ENCODE measurements at places on chromosomes 11 and 22. TPM values are rescaled to one million over a fixed set of nuclear protein-coding genes. Genes with fewer than 3 reads are reported as not detected.

DNA sequence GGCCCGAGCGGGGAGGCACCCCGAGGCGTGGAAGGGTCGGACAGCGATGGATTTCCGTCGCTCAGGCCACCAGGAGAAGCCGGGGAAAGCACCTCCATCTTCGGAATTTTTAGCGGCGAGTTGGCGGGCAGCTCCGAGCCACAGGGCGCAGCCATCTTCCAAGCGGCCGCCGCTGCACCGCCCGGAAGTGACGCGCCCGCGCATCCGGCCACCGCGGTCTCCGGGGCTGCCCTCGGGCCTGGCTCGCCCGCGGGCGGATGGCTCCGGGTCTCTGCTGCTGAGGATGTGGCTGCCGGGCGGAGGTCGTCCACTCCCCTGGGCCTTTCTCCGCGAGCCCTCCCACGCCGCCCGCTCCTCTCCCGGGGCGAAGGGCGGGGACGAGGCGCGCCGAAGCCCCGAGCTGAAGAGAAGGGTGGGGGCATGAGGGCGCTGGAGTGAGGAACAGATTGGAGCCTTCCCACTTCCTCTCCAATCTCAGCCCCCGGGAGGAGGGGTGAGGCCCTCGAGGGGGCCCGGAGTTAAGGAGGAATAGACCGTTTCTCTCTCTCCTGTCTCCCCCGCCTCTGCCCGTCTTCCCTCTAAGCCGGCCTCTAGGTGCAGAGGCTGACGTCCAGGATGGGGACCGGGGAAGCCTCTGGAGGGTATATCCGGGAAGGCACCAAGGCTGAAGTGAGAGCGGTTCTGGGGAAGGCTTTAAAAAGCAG, at the start of gene MSANTD2:
Gene MSANTD2 (minus strand): TSS at position 181 of the 704 bp plus-strand sequence. CDS start 26 bp downstream, at position 155.
- DNase-seq = peak; percentile 88

GRCh38 chr11:100240025-100240539, 447.0 kb upstream of the ARHGAP42 start:
- no peak for DNase-seq

GRCh38 chr11:87265132-87265531, 227.4 kb downstream of the TMEM135 start:
- DNase-seq = no peak

DNA sequence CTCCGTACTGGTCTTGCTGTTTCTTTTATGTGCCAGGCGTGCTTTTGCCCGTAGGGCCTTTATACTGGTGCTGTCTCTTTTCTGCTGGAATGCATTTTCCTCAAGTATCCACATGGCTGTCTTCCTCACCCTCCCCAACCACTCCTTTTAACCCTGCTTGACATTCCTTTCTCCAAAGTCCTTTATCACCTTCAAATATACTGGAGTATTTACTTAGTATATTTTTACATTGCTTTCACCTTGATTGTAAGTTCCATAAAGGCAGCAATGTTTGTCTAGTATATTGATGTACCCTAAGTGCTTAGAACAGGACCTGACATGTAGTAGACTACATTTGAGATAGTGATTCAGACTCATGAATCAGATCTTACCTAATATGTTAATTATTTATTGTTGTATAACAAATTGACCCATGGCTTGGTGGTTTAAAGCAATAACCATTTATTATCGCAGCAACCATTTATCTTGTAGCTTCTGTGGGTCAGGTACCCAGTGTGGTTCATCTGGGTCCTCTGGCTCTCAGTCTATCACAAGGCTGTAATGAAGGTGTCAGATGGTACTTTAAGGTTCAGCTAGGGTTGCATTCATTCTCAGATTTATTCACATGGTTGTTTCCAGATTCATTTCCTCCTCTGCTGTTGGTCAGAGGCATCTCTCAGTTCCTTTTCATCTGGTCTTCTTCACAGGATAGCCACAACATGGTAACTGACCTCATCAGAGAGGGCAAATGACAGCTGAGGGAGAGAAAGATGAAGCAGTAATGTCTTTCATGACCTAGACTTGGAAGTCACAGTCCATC, 34.2 kb downstream of the DDX10 start:
- no peak for DNase-seq

DNA sequence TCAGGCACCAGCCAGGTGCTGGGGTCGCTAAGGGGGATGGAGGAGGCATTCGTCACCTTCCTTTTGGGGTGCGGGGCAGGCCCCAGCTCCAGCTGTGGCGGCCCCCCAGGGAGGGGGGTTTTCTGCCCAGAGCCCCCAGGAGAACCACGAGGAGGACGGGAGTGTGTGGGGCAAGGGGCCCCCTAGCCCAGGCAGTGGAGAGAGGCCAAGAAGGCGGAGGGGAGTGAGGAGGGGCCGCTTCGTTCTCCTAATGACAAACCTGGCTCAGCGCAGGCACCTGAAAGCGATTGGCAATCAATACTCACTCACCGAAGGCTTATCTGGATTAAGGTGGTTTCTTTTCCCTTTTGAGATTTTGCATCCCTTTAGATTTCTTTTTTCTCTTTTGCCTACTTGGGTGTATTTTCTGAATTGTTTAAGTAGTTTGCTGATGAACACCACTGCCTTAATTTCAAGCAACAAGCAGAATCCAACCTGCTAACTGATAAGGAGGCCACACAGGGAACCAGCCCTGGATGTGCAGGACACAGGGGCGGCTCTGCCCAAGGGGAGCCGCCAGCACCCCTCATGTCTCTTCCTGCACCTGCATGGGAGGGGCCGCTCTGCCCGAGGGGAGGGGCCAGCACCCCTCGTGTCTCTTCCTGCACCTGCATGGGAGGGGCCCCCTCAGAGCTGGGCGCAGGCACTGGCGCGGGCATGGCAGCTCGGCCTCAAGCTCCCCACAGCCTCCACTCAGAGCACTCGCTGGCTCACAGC, 122.3 kb downstream of the BRD1 start:
- DNase-seq = no peak

GRCh38 chr11:85127349-85127748, 499.8 kb downstream of the DLG2 start:
- DNase-seq = no peak

DNA sequence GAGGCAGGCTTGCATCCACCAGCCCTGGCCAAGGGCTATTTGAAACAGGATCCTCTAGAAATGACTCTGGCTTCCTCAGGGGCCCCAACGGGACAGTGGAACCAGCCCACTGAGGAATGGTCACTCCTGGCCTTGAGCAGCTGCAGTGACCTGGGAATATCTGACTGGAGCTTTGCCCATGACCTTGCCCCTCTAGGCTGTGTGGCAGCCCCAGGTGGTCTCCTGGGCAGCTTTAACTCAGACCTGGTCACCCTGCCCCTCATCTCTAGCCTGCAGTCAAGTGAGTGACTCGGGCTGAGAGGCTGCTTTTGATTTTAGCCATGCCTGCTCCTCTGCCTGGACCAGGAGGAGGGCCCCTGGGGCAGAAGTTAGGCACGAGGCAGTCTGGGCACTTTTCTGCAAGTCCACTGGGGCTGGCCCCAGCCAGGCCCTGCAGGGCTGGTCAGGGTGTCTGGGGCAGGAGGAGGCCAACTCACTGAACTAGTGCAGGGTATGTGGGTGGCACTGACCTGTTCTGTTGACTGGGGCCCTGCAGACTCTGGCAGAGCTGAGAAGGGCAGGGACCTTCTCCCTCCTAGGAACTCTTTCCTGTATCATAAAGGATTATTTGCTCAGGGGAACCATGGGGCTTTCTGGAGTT, 13.3 kb downstream of the IL10RA start:
- no peak for DNase-seq

GRCh38 chr11:110526323-110526722, 96.6 kb downstream of the FDX1 start:
- no peak for DNase-seq

DNA sequence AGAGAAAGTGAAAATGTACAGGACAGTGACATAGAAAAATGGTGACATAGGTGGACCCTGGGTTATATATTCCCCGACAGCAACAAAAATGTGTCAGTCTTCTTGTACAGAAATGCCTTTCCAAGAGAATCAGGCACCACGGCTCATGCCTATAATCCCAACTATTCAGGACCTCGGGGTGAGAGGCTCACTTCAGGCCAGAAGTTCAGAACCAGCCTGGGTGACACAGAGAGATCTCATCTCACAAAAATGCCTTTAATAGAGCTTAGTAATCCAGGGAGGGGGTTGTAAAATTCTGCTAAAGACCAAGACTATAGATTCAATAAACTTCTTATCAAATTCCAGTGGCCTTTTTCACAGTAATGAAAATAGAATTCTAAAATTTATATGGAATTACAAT, 10.7 kb downstream of the ZNF195 start:
- no peak for DNase-seq

- no peak for DNase-seq
These were observed 593.4 kb downstream of the BUD13 start for GRCh38 chr11:116179401-116179800.

The FOLR1 gene
- not detected for total RNA-seq

The TSPAN32 gene
- total RNA-seq = 7.6 TPM

The GNB1L gene
- 12.4 TPM for total RNA-seq

The CCDC81 gene
- 0.79 TPM for total RNA-seq

The RFPL3 gene
- not detected for total RNA-seq

The ZP1 gene
- total RNA-seq = not detected

The HORMAD2 gene
- not detected for total RNA-seq

The OLFML1 gene
- not detected for total RNA-seq

All from activated CD4-positive, alpha-beta T cell treated with anti-CD3 and anti-CD28 coated beads for 36 hours (primary cell).